Type B pancreatic cell (in vitro differentiated cells): ENCODE measurements at places on chromosomes 12 and 14. TPM values are rescaled to one million over a fixed set of nuclear protein-coding genes. Genes with fewer than 3 reads are reported as not detected.

GRCh38 chr12:106919910-106920544, 35.7 kb upstream of the TMEM263 start:
- H3K4me1 ChIP-seq = peaks cover 15% of the 10 kb centered on the region
- H3K27ac ChIP-seq = no peak overlapping the region

- peak overlapping the region; percentile 90 for H3K27ac ChIP-seq
- no peaks in the 10 kb centered on the region for H3K27me3 ChIP-seq
- no peaks in the 10 kb centered on the region for H3K36me3 ChIP-seq
- peaks cover 25% of the 10 kb centered on the region for H3K4me1 ChIP-seq
- H3K4me3 ChIP-seq = peak overlapping the region; percentile 69
These were observed 670.3 kb upstream of the TBX3 start for GRCh38 chr12:115354007-115354890.

GRCh38 chr14:71119075-71119474, 211.8 kb downstream of the PCNX1 start:
- H3K4me3 ChIP-seq = no peak overlapping the region
- peak overlapping the region; percentile 91 for H3K27ac ChIP-seq
- peaks cover 12% of the 10 kb centered on the region for H3K4me1 ChIP-seq
- H3K36me3 ChIP-seq = peaks cover 18% of the 10 kb centered on the region
- peak; percentile 10 for DNase-seq
- no peaks in the 10 kb centered on the region for H3K27me3 ChIP-seq

DNA sequence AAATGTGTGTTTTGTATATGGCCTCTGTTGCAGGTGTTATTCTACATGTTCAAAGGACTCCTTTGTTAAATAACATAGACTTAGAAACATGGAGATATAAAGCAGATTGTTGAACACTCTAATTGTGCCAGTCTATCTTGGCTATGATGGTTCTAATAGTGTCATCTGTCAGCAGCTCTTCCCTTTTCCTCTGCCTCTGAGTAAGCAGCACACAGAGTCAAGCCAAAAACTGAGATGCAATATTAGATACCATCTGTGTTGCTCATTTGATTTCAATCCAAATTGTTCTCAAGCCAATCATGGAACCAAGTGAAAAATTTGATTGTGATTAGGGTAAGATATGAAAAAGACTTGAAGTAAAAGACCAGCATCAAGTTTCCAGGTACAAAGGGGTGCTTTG, 871.1 kb upstream of the MGAT4C start:
- no peaks in the 10 kb centered on the region for H3K4me1 ChIP-seq
- H3K36me3 ChIP-seq = no peaks in the 10 kb centered on the region
- H3K27me3 ChIP-seq = no peaks in the 10 kb centered on the region
- H3K27ac ChIP-seq = no peak overlapping the region
- no peak for DNase-seq

GRCh38 chr12:40137252-40137651, 31.4 kb upstream of the SLC2A13 start:
- DNase-seq = no peak
- no peaks in the 10 kb centered on the region for H3K27me3 ChIP-seq
- no peak overlapping the region for H3K4me3 ChIP-seq
- H3K36me3 ChIP-seq = no peaks in the 10 kb centered on the region
- no peak overlapping the region for H3K27ac ChIP-seq
- H3K4me1 ChIP-seq = no peaks in the 10 kb centered on the region

DNA sequence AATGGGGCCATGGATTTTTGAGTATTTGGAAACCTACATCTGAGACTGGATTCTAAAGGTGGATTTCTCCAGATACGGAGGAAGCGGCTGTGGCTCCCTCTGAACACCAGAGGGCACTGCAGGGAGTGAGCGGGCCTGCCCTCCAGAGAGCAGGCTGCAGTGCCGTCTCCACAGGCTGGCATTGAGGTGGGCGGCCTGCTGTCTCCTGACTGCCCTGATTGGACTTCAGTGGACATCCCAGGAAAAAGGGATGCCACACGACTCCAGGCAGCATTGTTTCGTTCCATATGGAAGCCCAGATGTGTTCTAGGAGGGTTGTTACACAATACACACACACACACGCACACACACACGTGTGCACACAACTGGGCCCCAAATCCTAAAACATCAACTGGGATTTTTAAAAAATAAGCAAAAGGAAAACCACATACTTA, 20.9 kb upstream of the ANO2 start:
- no peak overlapping the region for H3K27ac ChIP-seq
- no peaks in the 10 kb centered on the region for H3K36me3 ChIP-seq
- H3K27me3 ChIP-seq = peaks cover 39% of the 10 kb centered on the region
- no peak for DNase-seq
- H3K4me1 ChIP-seq = peaks cover 17% of the 10 kb centered on the region

- DNase-seq = peak; percentile 55
- H3K4me1 ChIP-seq = peaks cover 26% of the 10 kb centered on the region
- no peak overlapping the region for H3K27ac ChIP-seq
- no peak overlapping the region for H3K4me3 ChIP-seq
These were observed 15.1 kb upstream of the ZFP36L1 start for GRCh38 chr14:68807987-68808386.

Gene MAP4K5
- 48.2 and 58.4 TPM in 2 replicates for total RNA-seq

Gene CFAP54
- total RNA-seq = 0.93 and 8.9 TPM in 2 replicates

Gene CRIP1
- total RNA-seq = 5.1 and 15.4 TPM in 2 replicates

Gene PMCH
- not detected in 2 replicates for total RNA-seq

Gene VRTN
- total RNA-seq = not detected in 2 replicates

Gene PLA2G1B
- total RNA-seq = not detected in 2 replicates

Gene ANO2
- total RNA-seq = 2.6 and 3.3 TPM in 2 replicates
